ENCODE measurements at places on chromosomes 1 and 21. TPM values are rescaled to one million over a fixed set of nuclear protein-coding genes. Genes with fewer than 3 reads are reported as not detected.

The AMIGO1 gene
- 0.75 TPM for total RNA-seq

The CTSE gene
- under 0.01 TPM for total RNA-seq

The DNM3 gene
- total RNA-seq, result 1.3 TPM

DNA sequence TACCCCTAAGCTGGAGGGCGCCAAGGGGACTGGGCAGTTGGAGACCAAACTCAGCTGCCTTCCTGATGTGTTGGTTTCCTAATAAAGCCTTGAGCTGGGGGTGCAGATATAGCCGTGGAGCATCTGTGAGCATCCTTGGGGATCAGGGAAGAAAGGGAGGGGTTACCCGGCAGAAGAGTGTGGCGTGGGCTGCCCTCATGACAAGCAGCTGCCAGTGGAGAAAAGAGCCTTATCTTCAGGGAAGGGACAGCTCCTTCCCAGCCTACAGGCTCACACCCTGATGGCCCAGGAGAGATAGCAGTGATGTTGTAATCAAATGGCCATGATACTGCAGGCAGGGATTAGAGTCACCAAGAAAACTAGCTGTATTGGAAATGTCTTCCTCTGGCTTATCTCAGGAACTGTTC lies 10.8 kb upstream of the NFASC start:
- no peak for DNase-seq

DNA sequence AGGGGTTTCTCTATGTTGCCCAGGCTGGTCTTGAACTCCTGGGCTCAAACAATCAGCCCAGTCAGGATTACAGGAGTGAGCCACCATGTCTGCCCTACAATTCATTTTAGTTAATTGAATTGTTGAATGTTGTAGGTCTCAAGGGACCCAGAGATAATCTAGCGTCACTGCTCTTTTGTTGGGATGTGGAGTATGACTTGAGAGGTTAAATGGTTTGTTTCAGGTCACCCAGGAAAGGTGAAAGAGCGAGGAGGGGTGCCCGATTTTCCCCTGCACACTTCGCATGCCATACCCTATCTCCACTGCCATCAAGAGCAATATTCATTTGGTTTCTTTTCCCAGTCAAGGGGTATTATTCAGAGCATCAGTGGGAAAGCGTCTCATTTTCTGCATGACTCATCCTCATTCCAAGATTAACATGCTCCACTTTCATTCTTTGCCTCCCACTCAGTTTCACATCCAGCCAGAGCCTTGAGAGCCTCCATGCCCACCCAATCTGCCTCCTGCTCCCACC lies 13.1 kb upstream of the SLC30A1 start:
- no peak for DNase-seq

GRCh38 chr1:89945852-89946476 lies 48.9 kb upstream of the ZNF326 start:
- DNase-seq, result no peak
